ENCODE measurements at places on chromosomes 5 and 9.

GRCh38 chr5:19709403-19709802, 278.6 kb downstream of the CDH18 start:
- DNase-seq, result no peak

GRCh38 chr9:121731919-121732318, 80.5 kb downstream of the DAB2IP start:
- no peak for DNase-seq

GRCh38 chr9:128628471-128629048, 28.1 kb downstream of the DYNC2I2 start:
- no peak for DNase-seq

DNA sequence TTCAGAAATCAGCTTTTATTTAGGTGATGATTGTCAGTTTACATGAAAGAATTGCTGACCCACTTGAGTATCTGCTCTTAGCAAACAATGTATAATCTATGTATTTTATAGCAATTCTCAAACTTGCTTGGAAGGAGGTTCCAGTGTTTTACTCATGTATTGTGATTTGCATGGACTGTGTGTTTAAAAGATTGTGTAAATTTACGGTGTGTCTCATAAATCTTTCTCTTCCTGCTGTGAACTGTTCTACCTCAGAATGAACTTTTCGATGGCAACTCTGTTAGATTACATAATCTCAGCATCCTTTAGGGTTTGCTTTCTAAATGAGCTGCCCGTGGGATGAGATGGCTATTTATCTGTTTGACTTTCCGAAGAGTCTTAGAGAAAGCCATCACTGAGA, 122.5 kb downstream of the MEF2C start:
- no peak for DNase-seq
